CD4-positive, alpha-beta memory T cell (primary cell): ENCODE measurements at places on chromosomes 6 and 20. TPM values are rescaled to one million over a fixed set of nuclear protein-coding genes. Genes with fewer than 3 reads are reported as not detected.

PPP1R14C gene
- not detected for total RNA-seq

DNA sequence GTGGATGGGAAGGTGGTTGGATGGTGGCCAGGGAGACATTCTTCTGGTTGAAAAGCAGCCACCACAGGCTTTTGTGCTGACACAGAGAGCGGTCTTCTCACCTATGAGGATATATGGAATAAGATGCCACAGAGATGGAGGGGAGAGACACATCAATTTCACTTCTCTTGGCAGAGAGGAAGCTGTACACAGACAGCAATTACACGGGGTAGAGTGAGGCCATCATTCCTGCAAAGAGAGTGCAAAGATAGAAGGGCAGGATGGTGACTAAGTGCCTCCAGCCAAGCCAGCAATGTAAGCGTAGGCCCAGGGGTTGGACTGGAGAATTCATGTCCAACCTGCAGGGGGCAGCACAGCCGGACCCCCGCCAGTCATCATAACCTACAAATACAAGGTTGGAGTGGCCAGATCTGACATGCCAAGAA is 56.4 kb downstream of the NRN1 start:
- no peak for DNase-seq

RSPH9 gene
- not detected for total RNA-seq

PDE7B gene
- total RNA-seq, result 0.94 TPM

CLPSL2 gene
- not detected for total RNA-seq

- no peak for DNase-seq
Observed at GRCh38 chr6:26477426-26477825, 19.7 kb downstream of the BTN2A1 start.

DNA sequence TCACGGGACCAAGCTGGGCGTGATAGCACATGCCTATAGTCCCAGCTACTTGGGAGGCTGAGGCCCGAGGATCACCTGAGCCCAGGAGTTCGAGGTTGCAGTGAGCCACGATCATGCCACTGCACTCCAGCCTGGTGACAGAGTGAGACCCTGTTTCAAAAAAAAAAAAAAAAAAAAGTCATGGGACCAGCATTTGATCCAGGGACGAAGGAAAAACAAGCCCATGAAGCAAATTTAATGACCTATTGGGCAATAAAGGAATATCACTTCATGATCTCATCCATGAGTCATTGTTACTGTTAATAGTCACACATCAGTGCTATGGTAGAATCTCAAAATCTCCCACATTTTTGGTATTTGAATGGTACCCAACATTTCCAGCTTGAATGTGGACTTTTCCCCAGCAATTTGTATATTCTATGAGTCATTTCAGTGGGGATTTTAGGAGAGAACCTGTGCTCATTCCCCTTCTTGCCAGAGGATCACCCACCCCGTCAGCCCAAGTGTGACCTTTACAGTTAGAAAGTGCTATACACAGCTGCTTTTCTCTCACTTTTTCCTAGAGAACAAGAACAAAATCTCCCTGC is 8.5 kb upstream of the SOD2 start:
- DNase-seq, result no peak

PIGU gene
- 18.2 TPM for total RNA-seq

NMBR gene
- total RNA-seq, result not detected

- DNase-seq, result no peak
Observed at GRCh38 chr20:36758276-36758675, 12.4 kb upstream of the NDRG3 start.

CBLN4 gene
- total RNA-seq, result not detected

DNA sequence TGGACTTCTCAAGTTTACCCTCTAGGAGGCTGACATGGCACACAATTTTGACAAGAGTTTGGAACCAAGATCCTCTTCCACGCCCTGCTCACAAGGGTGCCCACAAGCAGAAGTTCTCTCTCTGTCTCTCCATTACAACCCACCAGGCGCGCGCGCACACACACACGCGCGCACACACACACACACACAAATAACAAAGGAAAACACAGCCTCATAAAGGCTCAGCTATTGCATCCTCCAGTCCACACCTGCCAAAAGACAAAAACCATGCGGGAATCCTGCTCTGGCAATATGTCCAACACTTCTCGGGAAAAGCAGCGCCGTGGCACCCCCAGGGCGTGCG is 870 bp downstream of the PAK5 start:
- DNase-seq, result no peak

RAB22A gene
- 23.6 TPM for total RNA-seq

- DNase-seq, result no peak
Observed at GRCh38 chr6:106823732-106824351, 150.7 kb downstream of the CD24 start.

- DNase-seq, result no peak
Observed at GRCh38 chr6:139653111-139653510, 278.7 kb upstream of the CITED2 start.

GRCh38 chr20:52303281-52303950 is 111.8 kb upstream of the ZFP64 start:
- DNase-seq, result no peak

DNA sequence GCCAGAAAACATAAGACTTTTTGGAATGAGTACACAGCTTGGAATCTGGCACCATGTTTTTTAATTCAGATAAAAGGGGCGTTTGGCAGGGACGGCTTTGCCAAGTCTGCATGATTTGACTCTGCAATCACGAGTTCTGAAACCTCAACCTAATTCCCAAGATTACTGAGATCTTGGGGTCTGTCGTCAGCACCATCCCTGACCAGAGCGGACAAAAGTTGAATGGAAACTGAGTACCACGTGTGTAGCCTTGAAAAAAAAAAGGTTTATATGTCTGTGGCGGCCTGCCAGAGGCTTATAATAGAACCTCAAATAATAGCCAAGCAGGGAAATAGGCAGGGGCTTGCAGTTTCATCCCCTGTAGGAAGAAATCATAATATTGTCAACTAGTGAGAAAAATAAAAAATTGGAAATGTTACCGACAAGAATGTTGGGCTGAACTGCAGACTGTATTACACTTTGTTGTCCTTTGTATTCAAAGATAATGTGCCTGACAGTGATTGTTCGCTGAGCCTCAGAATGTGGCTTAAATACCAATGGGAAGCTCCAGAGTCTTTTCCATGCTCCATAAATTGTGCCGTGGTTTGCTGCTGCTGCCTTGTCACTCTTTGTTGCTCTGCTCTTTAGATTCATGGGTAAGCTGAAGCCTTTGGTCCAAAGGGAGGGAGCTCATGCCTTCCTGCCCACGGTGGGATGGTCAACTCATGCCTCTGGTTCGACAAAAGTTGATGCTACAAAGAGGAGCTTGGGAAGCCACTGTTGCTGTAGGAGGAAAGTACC is 118.8 kb upstream of the ARID1B start:
- no peak for DNase-seq

NKX2-2 gene
- not detected for total RNA-seq

GRCh38 chr6:38684904-38685303 is 18.0 kb downstream of the GLO1 start:
- DNase-seq, result no peak

ID1 gene
- total RNA-seq, result not detected

DNA sequence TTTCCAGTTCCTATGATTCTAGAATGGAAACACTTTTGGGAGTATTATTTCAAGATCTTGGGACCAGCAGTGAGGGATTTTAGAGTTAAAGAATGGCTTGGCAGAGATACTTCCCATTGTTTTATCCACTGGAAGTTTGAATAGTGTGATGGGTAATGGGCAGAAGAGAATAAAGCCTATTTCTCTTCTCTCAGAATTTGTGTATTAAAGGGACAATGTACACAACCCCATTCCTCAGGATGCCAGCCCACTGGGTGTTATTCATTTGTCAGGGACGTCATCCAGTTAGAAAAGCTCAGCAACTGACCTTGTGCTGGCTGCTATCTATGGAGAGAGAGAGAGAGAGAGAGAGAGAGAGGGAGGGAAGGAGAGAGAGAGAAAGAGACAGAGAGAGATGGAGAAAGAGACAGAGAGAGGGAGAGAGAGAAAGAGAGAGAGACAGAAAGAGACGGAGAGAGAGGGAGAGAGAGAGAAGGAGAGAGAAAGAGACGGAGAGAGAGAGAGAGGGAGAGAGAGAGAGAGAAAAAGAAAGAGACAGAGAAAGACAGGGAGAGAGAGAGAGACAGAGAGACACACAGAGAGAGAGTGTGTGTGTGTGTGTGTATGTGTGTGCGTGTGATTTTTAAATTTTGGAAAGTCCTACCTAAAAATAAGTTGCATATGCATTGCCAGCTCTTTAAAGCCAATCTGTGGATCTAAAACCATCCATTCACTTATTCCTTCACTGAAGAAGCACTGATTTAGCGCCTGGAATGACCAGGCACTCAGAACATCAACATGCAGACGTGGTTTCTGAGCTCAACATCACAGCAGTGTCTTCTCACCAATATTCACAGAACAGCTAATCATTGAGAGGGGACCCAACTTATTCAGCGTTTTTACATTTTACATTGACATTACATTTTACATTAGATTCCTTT is 388.8 kb downstream of the THBS2 start:
- no peak for DNase-seq

GINM1 gene
- 17.1 TPM for total RNA-seq

DNA sequence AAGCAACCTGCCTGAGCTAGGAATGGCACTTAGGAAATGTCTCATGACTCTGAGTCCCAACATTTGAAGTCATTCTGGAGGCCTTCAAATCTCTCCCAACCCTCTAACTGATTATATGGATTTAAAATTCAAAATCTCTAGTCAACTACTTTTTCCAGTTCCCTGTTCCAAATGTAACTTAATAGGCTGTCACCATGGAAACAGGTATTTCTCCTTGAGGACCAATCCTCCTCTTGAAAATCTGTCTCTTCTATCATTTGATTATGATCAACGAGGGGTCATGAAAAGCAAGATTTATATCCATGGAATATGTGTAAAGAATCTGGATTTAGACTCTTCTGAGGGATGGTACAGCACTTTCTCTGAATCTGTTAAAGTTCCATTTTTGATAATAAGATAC is 127.3 kb upstream of the DTNBP1 start:
- no peak for DNase-seq

DNA sequence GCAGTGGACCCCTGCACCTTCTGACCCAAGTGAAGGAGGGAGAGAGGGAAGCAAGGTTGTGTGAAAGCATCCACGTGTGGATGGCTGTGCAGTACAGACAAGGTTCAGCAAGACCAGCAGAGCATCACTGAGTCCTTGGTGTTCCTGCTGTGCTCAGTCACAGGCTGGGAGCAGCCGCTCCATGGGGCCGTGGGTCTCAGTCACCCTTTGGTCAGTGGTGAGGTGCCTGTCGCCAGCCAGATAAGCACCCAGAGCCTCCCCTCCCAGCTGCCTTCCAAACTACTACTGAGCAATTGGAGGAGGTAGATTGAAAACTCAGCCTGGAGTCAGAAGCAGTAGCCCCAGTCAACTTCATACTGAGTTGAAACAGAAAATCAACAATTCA is 218.9 kb downstream of the SLC24A3 start:
- DNase-seq, result no peak

DNA sequence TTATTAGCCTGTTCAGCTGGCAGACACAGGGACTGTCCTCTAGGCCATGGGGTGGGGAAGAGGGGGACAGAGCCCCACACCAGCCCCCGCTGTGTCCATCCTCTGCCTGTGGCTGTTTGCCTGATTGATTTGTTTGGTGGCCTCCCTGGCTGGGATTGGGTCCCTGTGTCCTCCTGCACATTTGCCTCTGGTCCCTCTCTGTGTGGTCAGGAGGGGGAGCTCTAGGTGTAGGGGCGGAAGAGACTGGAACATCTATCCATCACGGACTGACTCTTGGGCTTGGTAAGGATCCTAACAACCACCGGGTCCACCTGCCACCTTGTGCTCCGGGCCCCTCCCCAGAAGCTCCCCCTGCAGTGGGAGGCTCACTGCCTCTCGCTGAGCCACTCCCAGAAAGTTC is 38.4 kb upstream of the CCDC167 start:
- no peak for DNase-seq

DNA sequence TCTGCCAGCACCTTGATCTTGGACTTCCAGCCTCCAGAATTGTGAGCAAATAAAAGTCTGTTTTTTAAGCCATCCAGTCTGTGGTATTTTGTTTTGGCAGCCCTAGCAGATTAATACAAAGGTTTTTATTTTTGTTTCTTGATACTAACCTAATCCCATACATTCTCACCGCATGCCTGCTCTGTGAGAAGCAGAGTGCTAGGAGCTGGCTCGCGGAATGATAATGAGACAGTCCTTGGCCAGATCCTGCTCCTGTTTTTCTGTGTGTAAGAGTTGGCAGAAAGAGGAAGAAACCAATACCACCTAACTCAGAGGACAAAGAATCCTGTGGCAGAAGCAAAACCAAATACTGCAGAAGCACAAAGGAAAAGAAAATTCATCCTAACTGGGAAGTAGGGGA is 82.6 kb downstream of the KIF16B start:
- DNase-seq, result no peak

DNA sequence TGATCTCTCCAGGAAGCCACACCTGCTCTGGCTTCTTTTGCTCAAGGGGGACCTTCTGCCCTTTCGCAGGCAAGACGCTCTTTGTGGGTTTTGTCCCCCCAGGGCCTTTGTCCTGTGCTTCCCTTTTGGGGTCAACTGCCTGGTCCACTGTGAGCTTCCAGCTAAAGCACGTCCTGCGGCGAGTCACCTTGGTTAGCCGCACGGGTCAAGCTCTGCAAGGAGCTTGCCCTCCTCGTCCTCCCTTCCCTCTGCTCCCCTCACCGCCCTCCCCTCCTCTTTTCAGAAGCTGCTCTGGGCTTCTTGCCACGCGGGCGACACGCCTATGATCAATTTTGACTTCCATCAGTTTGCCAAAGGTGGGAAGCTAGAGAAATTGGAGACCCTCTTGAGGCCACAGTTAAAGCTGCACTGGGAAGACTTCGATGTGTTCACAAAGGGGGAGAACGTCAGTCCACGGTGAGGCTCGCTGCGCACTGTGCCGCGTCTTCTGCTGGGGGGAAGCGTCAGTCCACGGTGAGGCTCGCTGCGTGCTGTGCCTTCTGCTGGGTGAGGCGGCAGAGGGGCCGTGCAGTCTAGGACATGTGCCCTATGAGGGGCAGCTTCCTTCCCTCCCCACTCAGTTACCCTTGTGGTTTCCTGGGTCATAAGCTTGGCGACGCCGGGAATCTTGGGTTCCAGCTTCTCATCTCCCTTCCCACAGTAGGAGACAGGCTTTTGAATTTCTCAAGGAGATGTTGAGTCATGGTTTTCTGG is 80.2 kb downstream of the SYNJ2 start:
- no peak for DNase-seq
